ENCODE measurements at places on chromosomes 7 and 10.
A peak's percentile ranks its signal among the peaks of the same experiment; 100 is the strongest.

DNA sequence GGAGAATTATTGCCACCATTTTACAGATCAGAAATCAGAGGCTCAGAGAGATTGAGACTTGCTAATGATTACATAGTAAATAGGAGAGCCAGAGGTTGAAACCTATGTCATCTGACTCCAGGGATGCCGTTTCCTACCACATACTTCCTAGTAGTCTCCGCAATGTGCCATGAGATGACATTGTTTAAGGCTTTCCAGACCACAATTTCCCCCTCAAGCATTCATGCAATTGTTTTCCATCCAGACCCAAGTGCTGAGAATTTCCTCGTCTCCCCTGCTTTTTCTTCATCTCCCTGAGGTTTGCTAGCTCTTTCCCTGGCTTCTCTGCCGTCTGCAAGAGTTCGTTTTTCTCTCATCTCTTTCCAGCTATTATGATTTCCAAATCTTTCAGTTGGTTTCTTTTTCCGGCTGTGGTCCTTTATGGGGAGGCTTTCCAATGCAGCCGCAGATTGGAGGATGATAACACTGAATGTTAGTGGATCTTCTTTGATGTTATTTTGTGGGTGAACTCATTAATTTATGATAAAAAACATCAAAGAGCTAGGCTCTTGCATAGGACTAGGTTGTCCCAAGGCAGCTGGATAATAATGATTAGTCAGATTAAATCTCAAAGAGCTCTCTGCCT lies 6.9 kb upstream of the GOLGA7B start:
- DNase-seq = no peak

DNA sequence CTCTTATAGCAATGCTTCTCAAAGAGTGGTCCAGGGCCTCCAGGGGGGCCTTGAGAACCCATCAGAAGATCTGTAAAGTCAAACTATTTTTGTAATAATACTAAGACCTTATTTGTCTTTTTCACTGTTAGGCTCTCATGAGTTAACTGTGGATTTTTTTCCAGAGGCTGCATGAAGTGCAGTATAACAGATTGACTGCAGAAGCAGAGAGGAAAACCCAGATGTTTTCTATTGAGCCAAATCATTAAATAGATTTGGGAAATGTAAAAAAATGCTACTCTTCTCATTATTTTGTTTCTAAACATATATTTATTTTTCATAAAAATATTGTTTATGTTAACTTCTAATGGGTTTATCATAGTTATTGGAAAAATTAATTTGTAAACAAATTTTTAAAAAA lies 589.0 kb upstream of the LRRTM3 start:
- no peak for DNase-seq

DNA sequence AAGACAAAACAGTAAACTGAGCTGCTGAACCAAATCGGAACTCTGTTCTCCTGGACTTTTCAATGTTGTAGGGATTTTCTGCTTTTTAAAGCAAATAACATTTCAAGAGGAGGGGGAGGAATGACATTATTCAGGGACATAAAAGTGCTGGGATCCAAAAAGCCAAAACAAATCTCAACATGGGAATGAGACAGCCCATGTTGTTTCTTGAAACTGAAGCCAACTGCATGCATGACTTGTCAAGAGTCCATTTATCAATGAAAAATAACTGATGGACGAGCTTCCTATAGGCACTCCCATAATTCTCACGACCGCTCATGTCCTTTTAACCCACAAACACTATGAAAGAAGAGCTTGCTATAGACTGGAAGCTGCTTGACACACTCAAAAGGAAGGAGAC lies 27.8 kb downstream of the FAM53B start:
- no peak for DNase-seq

GRCh38 chr10:1329622-1330021 lies 273.4 kb downstream of the WDR37 start:
- no peak for DNase-seq

- no peak for DNase-seq
Observed at GRCh38 chr10:45660876-45661411, 11.6 kb downstream of the ZFAND4 start.

DNA sequence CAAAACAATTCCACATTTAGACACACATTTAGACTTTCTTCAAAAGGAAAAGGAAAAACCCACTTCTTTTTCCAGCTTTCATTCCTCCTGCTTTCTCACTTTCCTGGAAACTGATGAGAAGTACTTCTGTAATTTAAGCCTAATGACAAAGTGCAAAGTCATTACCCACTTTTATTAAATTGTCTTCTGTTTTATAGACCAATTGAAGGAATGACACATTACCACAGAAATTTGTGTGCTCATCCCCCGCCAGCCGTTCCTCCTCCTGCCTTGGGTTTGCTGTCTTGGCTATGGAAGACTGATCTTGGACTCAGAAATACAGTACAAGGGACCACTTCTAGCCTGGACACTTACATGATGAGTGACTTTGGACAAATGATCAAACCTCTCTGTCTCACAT lies 717.8 kb downstream of the SORCS3 start:
- no peak for DNase-seq

- no peak for DNase-seq
Observed at GRCh38 chr10:57294698-57295097, 933.6 kb upstream of the ZWINT start.

DNA sequence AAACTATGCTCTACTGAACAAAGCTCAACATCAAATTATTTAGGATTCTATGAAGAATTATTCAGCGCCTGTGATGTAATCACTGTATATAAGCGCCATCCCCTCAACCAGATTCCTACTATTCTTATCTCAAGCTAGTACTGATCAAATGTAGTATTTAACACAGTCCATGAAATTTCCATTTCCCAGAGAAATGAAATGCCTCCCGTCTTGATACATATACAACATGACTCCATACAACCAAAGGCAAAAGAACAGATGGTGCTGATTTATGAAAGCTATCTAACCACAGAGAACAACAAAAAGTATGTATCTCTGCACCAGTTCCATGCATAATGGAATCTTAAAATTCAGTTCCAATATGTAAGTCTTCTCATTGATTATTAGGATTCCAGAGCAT lies 406.1 kb downstream of the PARD3 start:
- no peak for DNase-seq

DNA sequence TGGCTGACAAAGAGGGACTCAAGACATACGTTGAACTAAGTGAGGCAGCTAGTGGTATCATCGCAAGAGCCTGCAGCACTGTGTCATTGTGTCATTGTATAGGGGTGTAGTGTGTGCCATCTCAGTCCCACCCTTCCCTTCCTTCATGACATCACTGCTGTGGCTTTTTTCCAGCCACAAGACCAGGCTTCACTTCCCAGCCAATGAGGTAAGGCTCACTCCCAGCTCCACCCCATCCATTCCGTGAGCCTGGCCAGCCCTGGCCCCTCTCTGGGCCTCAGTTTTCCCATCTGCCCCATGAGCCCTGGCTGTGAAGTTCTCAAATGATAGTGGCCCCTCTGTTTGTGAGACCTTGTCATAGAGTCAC lies 134.3 kb upstream of the ZMIZ1 start:
- DNase-seq = no peak

GRCh38 chr10:11414314-11415038 lies 197.0 kb downstream of the USP6NL start:
- no peak for DNase-seq

DNA sequence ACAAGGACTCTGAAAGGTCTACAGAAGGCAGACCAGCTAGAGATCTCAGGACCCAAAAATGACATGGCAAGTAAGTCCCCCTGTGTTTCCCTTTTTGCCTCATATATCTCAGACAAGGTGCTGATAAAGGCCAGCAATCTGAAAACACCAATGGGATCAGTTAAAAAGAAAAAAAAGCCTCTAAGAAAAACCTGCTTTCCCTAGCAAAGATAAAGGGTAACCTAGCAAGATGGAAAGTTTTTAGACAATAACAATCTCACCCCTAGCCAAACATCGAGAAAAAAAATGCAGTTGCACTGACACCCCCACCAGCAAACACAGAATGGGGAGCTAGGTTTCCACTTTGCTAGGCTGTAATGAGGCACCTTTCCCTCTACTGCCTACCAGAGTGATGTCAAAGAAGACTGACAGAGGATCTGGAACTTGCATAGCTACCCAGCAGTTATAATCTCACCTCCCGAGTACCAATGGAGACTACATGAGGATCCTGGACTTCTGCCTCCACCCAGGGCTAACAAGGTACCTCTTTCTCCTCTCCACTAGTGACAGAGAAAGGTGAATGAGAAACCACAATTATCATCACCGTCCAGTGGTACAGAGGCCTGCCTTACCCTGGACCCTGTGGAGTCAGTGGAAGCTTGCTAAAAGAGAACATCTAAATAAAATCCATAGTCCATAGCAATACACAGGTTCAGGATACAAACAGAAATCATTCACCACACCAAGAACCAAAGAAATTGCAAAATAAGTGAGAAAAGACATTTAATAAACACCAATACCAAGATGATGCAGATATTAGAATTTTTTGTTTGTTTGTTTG lies 240.8 kb downstream of the ARHGAP12 start:
- no peak for DNase-seq

GRCh38 chr7:1278543-1278942 lies 45.9 kb downstream of the UNCX start:
- no peak for DNase-seq

GRCh38 chr7:34298492-34299013 lies 359.5 kb upstream of the NPSR1 start:
- DNase-seq = no peak

- DNase-seq = peak; percentile 90
Observed at GRCh38 chr7:64313740-64314491, at the start of gene ZNF736. Gene ZNF736, plus strand, starts transcription at chr7:64313961. Its CDS starts 190 bp downstream, at chr7:64314151.

GRCh38 chr7:74483402-74484336 lies 30.0 kb downstream of the GTF2IRD1 start:
- DNase-seq = no peak

- DNase-seq = no peak
Observed at GRCh38 chr10:130726996-130727725, 584.4 kb downstream of the TCERG1L start.

GRCh38 chr10:36057180-36057579 lies 415.1 kb upstream of the FZD8 start:
- DNase-seq = no peak

- DNase-seq = no peak
Observed at GRCh38 chr7:143512488-143513340, 35.0 kb downstream of the TAS2R41 start.

DNA sequence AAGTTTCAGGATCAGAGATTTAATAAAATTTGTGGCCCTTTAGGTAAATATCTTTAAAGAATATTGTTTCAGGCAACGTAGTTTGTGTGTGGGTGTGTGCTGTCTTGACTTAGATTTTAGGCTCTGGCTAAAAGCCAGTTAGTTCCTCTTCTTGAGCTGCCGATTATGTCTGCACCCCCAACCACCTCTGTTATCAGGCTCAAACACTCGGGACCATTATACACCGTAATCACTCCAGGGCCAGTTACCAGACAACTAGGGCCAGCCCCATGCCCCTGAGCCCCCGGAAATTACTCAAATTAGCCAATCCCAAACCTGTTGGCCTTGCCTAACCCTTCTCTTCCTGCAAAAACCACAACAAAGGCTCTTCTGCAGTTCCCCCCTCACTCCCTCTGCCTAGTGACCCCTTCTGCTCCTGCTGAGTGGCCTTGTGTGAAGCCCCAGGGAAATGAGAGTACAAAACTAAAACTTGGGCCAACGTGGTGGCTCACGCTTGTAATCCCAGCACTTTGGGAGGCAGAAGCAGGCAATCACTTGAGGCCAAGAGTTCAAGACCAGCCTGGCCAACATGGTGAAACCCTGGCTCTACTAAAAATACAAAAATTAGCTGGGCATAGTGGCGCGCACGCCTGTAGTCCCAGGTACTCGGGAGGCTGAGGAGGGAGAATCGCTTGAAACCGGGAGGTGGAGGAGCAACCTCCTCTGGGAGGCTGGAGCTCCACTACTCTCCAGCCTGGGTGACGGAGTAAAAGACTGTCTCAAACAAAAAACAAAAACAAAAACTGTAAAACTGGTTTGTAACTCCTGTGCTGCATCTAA lies 9.2 kb upstream of the HNRNPF start:
- no peak for DNase-seq

- DNase-seq = no peak
Observed at GRCh38 chr7:99131290-99131689, 12.6 kb downstream of the SMURF1 start.

- DNase-seq = no peak
Observed at GRCh38 chr10:47406548-47406869, 22.4 kb upstream of the ZNF488 start.

DNA sequence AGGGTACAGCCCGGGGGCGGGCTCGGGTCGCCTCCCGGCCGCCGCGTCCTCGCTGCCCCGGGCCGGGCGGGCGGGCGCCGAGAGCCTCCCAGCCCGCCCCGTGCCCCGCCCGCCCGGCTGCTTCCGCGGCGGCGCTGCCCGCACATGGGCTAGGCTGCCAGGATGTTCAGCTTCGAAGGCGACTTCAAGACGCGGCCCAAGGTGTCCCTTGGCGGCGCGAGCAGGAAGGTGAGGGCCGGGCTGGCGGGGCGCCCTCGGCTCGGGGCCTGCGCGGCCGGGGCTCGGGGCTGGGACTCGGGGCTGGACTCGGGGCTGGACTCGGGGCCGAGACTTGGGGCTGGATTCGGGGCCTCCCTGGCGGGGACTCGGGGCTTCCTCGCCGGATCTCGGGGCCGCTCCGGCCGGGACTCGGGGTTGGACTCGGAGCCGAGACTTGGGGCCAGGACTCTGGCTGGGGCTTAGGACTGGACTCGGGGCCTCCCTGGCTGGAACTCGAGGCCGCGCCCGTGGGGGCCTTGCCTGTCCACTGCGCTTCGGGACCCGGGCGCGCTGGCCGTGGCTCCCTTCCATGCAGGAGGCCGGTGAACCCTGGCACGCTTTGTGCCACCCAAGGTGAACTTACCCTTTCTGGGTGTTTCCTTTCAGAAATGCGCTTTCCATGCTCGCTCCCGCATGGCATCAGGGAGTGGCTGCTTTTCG lies 534 bp downstream of the UBE3C start:
- DNase-seq = no peak

- DNase-seq = no peak
Observed at GRCh38 chr10:127497685-127498084, 51.4 kb upstream of the NPS start.

GRCh38 chr7:80277434-80278427 lies 143.1 kb downstream of the GNAI1 start:
- peak; percentile 94 for DNase-seq

GRCh38 chr10:77026148-77026547 lies 611.5 kb downstream of the KCNMA1 start:
- DNase-seq = no peak

GRCh38 chr7:122384528-122384927 lies 80.0 kb upstream of the FEZF1 start:
- no peak for DNase-seq

- no peak for DNase-seq
Observed at GRCh38 chr10:48590945-48591344, 13.9 kb downstream of the ARHGAP22 start.

All from LNCaP clone FGC (cell line).